Memory B cell (primary cell): ENCODE measurements at places on chromosomes 7 and 10.

DNA sequence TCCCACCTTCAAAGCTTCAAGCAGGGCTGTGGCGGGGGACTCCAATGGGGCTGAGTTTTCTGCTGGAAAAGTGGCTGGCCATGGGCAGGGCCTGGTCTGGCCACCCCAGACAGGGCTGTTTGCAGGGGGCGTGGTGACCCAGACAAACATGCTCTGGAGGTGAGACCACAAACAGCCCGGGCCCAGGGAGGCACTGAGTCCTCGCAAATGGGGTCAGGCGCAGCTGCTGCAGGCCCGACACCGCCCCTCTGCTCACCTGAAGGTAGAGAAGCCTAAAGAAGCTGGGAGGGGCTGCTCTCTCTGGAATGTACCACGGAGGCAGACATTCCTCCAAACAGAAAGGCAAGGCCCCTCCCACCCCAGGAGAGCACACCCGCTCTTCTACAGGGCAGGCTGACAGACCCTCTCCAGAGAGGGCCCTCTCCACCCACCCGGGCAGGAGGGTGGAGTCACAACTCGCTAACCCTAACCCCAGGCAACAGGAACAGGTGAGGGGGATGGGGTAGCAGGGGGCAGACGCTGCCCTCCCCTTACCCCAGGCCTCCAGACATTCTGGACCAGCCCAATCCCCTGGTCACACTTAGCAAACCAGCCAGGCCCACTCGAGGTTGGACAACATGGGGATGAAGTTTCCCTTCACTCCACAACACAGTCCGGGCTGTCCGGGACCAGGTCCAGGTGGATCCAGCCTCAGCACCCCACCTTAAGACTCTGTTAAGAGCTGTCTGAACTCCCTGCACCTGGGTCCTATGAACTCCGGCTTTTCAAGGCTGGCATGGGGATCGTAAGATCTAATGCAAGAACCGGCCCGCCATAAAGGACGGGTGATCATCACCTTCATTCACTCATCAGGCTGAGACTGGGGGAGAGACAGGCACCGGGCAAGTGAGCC lies 32.3 kb downstream of the OAT start:
- no peak for DNase-seq

DNA sequence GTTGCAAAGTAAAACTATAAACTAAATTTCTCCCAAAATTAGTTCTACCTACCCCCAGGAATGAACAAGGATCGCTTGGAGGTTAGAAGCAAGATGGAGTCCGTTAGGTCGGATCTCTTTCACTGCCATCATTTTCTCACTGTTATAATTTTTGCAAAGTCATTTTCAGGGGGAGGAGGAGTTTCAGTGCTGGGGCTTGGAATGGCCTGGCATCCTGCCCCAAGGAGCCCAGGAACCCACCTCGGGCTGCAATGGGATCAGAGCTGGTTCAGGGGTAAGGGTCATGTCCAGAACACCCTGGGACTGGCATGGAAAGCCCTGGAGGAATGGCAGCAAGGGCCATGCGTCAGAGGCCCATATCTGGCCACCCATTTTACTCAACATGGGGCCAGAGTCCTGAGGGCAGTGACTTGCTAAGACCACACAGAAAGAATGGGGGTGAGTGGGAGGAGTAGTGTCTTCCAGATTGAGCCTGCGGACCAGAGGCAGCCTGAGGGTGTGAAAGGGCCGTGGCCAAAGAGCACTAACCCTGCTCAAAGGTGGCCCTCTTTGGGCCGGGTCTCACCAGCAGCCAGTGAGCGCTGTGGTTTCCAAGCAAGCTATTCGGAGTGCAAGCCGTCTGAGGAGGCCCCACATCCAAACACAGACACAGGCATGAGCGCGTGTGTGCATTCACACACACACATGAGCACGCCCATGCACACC lies 31.8 kb downstream of the GPRIN2 start:
- no peak for DNase-seq

GRCh38 chr7:127934711-127935110 lies 96.5 kb downstream of the LRRC4 start:
- DNase-seq, result no peak

GRCh38 chr10:30742471-30742870 lies 112.9 kb upstream of the LYZL2 start:
- no peak for DNase-seq
